Right atrium auricular region (tissue), 2 donors: ENCODE measurements at places on chromosomes 3 and 15. TPM values are rescaled to one million over a fixed set of nuclear protein-coding genes. Genes with fewer than 3 reads are reported as not detected.

Gene PIGZ
- total RNA-seq = 7.0 TPM

DNA sequence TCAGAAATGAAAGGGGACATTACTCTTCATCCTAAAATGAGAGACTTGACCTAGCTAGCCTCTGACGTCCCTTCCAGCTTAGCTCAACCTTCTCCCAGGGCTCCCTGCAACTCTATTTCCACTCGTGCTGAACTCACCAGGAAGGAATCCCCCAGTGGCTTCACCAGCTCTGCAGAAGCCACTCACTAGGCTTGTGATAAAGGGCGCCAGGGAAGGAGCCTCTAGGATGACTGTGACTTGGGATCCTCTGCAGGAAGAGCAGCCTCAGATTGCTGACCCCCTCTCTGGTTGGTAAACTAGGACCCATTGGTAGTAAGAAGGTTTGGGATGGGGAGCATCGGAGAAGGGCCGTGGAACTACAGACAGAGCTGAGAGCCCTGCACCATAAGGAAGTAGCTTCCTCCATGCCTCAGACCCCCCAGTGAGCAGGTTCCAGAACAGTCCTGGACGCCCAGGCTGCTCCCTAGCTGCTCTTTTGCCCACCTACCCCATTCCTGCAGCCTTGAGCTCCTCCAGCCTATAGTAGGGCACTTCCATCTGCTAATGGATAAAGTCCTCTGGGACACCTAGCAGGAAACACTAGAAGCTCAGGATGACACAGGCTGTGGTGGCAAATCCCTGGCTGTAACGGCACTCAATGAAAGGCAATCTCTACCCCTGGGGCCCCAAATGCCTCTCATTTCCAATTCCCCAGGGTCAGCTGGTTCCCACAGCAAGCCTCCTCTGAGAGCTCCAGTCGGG is 26.0 kb downstream of the PLA2G4F start:
- peak; percentile 26 for DNase-seq

DNA sequence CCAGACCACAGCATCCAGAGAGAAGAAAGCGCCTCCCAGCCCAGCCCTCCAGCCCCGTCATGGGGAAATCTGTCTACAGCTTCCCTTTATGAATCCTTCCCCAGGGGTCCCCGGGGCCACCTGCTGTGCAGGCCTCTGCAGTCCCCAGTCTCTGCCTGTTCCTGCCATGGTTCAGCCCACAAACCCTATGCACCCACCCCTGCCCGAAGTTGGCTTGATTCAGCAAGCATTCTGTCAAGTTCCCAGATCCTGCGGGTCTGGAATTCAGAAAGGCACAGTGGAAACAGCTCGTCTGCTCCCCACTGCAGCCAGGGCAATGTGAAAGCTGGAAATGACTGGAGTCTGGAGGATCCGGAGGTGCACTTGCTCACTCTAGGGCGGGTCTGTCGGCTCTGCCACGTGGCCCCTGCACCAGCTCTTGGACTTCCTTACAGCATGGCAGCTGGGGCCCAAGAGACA is 2.9 kb upstream of the OCA2 start:
- DNase-seq = no peak

GRCh38 chr3:23264413-23264812 is 61.3 kb downstream of the UBE2E2 start:
- DNase-seq = no peak
